ENCODE measurements at places on chromosomes 7 and 10. TPM values are rescaled to one million over a fixed set of nuclear protein-coding genes. Genes with fewer than 3 reads are reported as not detected.

DNA sequence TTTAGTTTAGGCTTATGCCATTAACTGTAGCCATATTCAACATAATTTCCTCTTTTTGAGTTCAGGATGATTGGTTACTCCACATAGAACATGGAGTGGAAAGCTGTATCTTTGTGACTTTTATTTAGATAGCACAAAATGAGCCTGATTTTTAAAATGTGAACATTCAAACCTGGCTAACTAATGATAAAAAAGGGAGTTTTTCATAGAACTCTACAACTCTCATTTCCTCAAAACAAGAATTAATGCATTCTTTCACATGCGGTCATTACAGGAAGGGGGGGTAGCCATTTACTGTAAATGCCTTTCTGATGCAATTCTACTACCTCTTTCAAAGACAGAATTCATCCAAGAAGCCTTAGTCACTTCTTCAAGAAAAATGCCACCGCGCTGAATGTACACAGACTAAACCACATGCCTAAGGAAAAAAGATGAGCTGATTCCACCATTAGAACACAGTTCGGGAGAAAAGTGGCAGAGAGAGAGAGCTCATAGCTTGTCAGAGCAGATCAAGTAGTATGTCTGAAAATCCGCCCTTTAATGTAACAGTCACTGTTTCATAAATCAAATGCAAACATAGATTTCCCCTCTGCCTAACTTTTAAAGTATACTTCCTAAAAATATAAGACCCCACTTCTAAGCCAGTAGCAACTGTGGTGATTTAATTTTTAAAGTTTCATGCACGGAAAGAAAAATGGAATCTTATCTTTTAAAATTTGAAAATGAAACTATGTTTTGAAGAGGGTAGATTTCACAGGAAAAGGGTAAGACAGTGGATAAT is 226.4 kb upstream of the KLF14 start:
- H3K4me3 ChIP-seq: no peak overlapping the region
- H3K27ac ChIP-seq: peak overlapping the region; percentile 44
- H3K36me3 ChIP-seq: no peaks in the 10 kb centered on the region
- DNase-seq: no peak
- H3K4me1 ChIP-seq: no peaks in the 10 kb centered on the region

DNA sequence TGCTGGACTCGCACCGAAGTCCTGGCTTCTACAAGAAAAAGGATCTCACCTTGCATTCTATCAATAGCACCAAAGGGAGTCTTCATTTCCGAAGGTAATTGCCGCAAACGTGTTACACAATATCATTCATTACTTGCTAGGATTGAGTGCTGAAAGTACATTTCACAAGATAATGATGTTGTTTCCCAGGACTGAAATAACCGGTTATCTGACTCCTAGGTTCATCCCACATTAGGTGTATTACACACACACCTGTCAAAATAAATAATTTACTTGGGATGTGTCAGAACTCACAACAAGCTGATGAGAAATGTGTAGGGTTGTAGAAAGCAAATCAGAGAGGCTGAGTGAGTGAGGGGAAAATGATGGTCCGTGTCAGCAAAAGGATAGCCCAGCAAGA is 219.4 kb upstream of the RHOBTB1 start:
- no peak overlapping the region for H3K27ac ChIP-seq
- H3K36me3 ChIP-seq: no peaks in the 10 kb centered on the region
- H3K4me3 ChIP-seq: no peak overlapping the region
- H3K4me1 ChIP-seq: no peaks in the 10 kb centered on the region

PPP1R9A gene
- total RNA-seq: 7.7 TPM

BMPER gene
- total RNA-seq: 12.4 TPM

SNX10 gene
- total RNA-seq: 8.2 TPM

- H3K4me3 ChIP-seq: no peak overlapping the region
- no peaks in the 10 kb centered on the region for H3K36me3 ChIP-seq
- no peaks in the 10 kb centered on the region for H3K4me1 ChIP-seq
- no peaks in the 10 kb centered on the region for H3K27me3 ChIP-seq
Observed at GRCh38 chr10:4345877-4346646, 479.9 kb upstream of the AKR1E2 start.

GRCh38 chr7:11188529-11189310 is 215.0 kb downstream of the PHF14 start:
- H3K27me3 ChIP-seq: no peaks in the 10 kb centered on the region
- H3K4me1 ChIP-seq: no peaks in the 10 kb centered on the region
- DNase-seq: no peak
- H3K36me3 ChIP-seq: no peaks in the 10 kb centered on the region

- no peaks in the 10 kb centered on the region for H3K36me3 ChIP-seq
- H3K27ac ChIP-seq: no peak overlapping the region
- H3K4me3 ChIP-seq: no peak overlapping the region
Observed at GRCh38 chr7:105775580-105775979, 100.8 kb downstream of the ATXN7L1 start.

PSPH gene
- 13.1 TPM for total RNA-seq

- no peak overlapping the region for H3K4me3 ChIP-seq
- no peak overlapping the region for H3K27ac ChIP-seq
- no peaks in the 10 kb centered on the region for H3K4me1 ChIP-seq
- H3K36me3 ChIP-seq: no peaks in the 10 kb centered on the region
- no peaks in the 10 kb centered on the region for H3K27me3 ChIP-seq
Observed at GRCh38 chr10:84117686-84118394, 21.5 kb upstream of the GHITM start.

EPO gene
- total RNA-seq: not detected

DNA sequence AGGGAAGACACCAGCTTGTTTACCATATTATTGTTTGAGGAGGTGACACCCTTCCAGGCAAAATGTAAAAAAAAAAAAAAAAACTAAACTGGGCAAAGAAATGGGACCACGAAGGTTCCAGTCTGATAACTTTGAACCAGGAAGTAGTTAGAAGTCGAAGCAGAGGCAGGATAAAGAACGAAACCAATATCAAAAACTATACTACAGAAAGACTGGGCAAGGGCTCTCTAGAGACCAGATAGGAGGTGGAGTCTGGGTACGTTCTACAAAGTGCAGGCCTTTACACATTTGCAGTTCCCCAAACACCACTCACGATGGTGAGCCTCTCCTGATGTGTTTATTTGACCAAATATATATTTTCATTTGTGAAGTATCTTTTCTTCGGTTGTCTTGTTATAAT is 125.7 kb upstream of the CDK1 start:
- H3K27me3 ChIP-seq: no peaks in the 10 kb centered on the region
- no peaks in the 10 kb centered on the region for H3K4me1 ChIP-seq
- no peak overlapping the region for H3K4me3 ChIP-seq
- H3K36me3 ChIP-seq: no peaks in the 10 kb centered on the region
- H3K27ac ChIP-seq: no peak overlapping the region

DNA sequence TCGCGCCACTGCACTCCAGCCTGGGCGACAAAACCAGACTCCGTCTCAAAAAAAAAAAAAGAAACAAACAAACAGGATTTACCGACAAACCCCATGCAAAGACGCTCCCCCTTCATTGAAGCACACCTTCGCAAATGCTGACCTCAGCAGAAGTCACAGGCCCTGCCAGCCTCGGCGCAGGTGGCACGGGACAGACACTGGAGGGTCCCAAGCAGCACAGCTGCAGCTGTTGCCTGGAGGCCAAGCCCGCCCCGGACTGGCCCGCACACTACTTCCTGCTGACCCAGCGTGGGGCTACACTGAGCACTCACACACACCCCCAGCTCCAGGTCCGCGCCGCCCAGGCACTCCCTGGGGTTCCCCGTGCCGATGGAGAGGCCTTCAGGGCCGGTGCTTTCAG is 31.2 kb downstream of the SNX8 start:
- H3K4me1 ChIP-seq: peaks cover 5% of the 10 kb centered on the region
- no peaks in the 10 kb centered on the region for H3K27me3 ChIP-seq
- H3K36me3 ChIP-seq: no peaks in the 10 kb centered on the region
- H3K27ac ChIP-seq: no peak overlapping the region

UTF1 gene
- total RNA-seq: not detected

DNA sequence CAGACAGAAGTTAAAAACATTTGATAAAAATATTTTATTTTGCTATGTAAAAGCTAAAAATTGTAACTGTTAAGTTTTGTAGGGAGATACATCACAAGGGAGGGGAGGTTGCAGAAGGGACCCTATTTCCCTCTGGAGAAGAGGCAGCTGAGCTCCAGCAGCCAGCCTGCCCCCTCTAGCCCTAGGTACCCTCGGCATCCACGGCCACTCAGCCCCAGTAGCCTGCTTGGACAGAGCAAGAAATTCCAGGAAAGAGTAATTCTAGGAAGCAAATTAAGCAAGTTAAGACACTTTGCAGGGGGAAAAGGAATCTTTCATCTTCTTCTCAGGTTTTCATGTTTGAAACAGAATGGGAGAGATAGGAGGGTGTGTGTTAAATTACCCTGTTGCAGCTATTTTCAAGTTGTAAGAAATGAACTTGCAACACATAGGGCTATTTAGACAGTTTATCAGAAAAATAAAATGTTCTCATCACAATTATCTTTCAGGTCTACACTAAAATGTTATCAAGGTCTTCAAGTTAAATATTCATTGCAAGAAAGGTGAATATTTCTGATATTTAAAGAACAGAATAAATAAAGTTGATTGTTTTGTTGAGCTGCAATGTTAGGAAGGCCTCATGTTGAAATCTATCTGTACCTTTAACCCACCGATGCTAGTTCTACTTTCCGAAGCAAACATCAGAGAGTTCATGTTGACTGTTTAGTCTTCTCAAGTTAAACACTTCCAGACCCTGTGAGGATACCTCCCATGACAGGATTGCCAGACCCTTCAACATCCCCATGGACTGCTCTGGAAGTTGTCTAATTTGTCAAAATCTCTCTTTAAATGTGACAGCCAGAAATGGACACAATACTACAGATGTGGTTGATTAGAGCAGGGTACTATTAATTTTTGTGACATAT is 5.5 kb downstream of the SGCE start:
- no peak overlapping the region for H3K4me3 ChIP-seq
- H3K27ac ChIP-seq: no peak overlapping the region
- no peaks in the 10 kb centered on the region for H3K36me3 ChIP-seq

- H3K27me3 ChIP-seq: no peaks in the 10 kb centered on the region
- H3K27ac ChIP-seq: no peak overlapping the region
- no peak overlapping the region for H3K4me3 ChIP-seq
- no peaks in the 10 kb centered on the region for H3K36me3 ChIP-seq
Observed at GRCh38 chr10:7007600-7008190, 403.1 kb downstream of the SFMBT2 start.

GRCh38 chr7:117790731-117791130 is 82.5 kb downstream of the CTTNBP2 start:
- no peak for DNase-seq
- no peak overlapping the region for H3K4me3 ChIP-seq
- no peaks in the 10 kb centered on the region for H3K36me3 ChIP-seq
- no peaks in the 10 kb centered on the region for H3K27me3 ChIP-seq
- H3K27ac ChIP-seq: no peak overlapping the region
- H3K4me1 ChIP-seq: no peaks in the 10 kb centered on the region

DNA sequence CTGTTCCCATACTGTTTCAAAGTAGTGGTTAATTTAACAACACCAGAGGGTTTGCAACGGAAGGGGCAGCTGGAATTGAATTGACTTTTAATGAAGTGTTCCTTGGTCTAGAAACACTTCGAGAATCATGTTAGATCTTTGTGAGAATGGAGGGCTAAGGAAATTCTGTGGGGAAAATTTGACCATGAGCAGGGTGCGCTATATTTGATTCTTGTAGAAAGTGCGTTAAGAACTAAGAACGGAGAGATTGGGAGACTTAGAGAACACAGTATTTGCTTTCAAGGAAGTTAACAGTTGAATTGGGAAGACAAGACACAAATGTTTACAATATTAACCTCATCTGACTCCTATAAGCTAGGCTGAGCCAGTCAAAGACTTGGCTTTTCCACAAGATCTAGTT is 1.2 kb downstream of the ZNF212 start:
- DNase-seq: no peak
- H3K4me1 ChIP-seq: peaks cover 11% of the 10 kb centered on the region
- peak overlapping the region; percentile 90 for H3K4me3 ChIP-seq
- H3K27me3 ChIP-seq: no peaks in the 10 kb centered on the region
